Right lung (tissue), 10 donors: ENCODE measurements at places on chromosomes 16 and 17. TPM values are rescaled to one million over a fixed set of nuclear protein-coding genes. Genes with fewer than 3 reads are reported as not detected.

DNA sequence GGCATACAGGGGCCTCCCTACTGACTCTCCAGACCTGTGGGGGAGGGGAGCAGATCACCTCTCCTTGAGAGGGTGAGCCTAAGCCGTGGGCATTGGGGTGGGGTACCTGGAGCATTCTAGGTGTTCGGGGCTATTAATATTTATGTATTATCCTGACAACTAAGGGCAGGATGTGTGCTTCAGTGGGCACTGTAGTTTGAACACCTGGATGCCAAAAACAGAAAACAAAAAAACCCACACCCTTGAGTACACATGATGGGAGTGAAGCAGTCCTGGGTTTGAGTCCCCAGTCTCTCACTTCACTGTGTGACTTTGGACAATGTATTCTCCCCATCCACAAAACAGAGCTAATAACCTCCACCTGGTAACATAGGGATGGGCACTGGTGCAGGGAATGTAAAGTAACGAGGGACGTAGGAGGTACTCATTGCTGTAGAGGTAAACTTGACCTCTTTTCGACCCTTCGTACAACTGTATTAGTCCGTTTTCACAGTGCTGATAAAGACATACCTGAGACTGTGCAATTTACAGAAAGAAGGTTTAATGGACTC lies 257.8 kb downstream of the CPPED1 start:
- DNase-seq, result no peak

DNA sequence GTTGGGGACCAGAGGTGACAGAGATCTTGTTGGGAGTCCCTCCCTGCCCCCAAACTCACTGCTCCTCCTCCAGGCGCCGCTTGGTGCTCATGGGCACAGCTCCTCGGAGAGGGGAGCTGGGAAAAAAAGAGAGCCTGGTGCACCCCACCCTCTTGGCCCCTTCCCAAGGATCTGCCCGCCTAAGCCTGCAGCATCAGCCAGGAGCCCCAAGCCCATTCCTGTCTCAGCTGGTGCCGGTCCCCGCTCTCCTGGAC lies 400 bp downstream of the HCFC1R1 start:
- DNase-seq, result no peak

ZSCAN10 gene
- polyA plus RNA-seq, result 0.09 TPM

KRTAP3-3 gene
- not detected for polyA plus RNA-seq
